ENCODE measurements at places on chromosomes 1 and 21. TPM values are rescaled to one million over a fixed set of nuclear protein-coding genes. Genes with fewer than 3 reads are reported as not detected.

GRCh38 chr1:230189341-230189740 lies 122.3 kb downstream of the GALNT2 start:
- peak overlapping the region; percentile 89 for H3K27ac ChIP-seq
- H3K4me1 ChIP-seq = peaks cover 59% of the 10 kb centered on the region
- DNase-seq = no peak
- H3K36me3 ChIP-seq = no peaks in the 10 kb centered on the region
- no peaks in the 10 kb centered on the region for H3K27me3 ChIP-seq

GRCh38 chr1:8510041-8510823 lies 192.3 kb downstream of the SLC45A1 start:
- peaks cover 5% of the 10 kb centered on the region for H3K36me3 ChIP-seq
- DNase-seq = no peak
- no peaks in the 10 kb centered on the region for H3K27me3 ChIP-seq
- H3K4me3 ChIP-seq = peak overlapping the region; percentile 16

DNA sequence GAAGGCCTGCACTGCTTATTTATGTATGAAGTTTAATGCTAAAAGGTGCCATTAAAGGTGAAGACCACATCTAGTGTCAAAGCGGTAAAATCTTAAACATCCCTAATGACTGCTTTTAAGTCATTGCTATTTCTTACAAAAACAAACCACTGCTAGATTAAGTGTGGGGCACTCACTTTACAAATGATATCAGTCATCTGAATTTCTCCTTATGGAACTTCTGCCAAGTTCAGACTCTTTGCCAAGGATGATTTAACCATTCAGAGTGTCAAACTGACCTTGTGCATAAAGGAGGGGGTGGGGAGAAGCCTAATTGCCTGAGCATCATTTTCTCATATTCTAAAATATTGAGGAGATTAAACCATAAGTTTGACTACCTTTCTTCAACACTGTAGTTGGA lies 271.5 kb downstream of the TGFB2 start:
- no peak overlapping the region for H3K4me3 ChIP-seq
- no peak overlapping the region for H3K27ac ChIP-seq
- H3K36me3 ChIP-seq = no peaks in the 10 kb centered on the region
- no peak for DNase-seq
- H3K4me1 ChIP-seq = no peaks in the 10 kb centered on the region

GRCh38 chr1:237779356-237779755 lies 111.4 kb downstream of the ZP4 start:
- H3K36me3 ChIP-seq = peaks cover 34% of the 10 kb centered on the region
- H3K4me1 ChIP-seq = peaks cover 30% of the 10 kb centered on the region
- no peaks in the 10 kb centered on the region for H3K27me3 ChIP-seq
- H3K4me3 ChIP-seq = no peak overlapping the region
- DNase-seq = no peak
- H3K27ac ChIP-seq = no peak overlapping the region

DNA sequence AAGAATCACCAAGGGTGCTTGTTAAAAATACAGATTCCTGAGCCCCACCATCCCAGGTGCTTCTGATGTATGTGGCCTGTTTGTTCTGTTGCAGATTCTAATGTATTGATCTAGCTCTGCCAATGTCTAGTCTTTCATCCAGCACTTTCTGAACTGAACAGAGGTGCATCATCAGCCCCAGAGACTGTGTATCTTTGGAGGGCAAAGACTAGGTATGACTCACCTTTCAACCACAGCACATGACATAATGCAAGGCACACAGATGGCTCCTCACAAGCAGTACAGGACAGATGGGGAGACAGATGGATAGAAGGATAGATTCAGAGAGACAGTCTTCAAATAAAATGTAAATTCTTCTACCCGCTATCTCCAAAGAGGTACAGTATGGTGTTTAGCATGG lies 32.3 kb downstream of the CD58 start:
- H3K4me1 ChIP-seq = peaks cover 25% of the 10 kb centered on the region
- no peak for DNase-seq

- no peaks in the 10 kb centered on the region for H3K36me3 ChIP-seq
- H3K27me3 ChIP-seq = no peaks in the 10 kb centered on the region
Measured at GRCh38 chr1:94070865-94071264, 50.1 kb downstream of the ABCA4 start.

GRCh38 chr21:41897700-41898099 lies 18.6 kb upstream of the PRDM15 start:
- H3K27ac ChIP-seq = no peak overlapping the region
- no peaks in the 10 kb centered on the region for H3K27me3 ChIP-seq
- no peak overlapping the region for H3K4me3 ChIP-seq

- H3K27me3 ChIP-seq = no peaks in the 10 kb centered on the region
- no peak overlapping the region for H3K27ac ChIP-seq
- no peak overlapping the region for H3K4me3 ChIP-seq
- H3K36me3 ChIP-seq = no peaks in the 10 kb centered on the region
- no peaks in the 10 kb centered on the region for H3K4me1 ChIP-seq
Measured at GRCh38 chr1:51305371-51305823, 25.0 kb downstream of the TTC39A start.

DNA sequence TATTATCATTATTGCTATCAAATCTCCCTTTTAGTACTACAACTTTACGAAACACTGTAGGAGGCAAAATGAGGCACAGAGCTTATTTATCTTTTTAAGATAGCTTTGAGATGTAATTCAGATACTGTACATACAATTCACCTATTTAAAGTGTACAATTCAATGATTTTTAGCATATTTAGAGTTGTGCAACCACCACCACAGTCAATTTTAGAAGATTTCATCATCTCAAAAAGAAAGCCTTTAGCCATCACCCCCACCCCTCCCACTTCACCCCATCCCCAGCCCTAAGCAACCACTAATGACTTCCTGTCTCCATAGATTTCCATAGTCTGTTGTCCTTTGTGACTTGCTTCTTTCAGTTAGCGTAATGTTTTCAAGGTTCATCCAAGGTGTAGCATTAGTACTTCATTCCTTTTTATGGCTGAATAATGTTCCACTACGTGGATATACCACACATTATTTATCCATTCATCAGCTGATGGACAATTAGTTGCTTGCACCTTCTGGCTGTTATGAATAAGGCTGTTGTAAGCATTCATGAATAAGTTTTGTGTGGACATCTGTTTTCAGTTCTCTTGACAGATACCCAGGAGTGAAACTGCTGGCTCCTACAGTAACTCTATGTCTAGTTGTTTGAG lies 9.4 kb upstream of the CAPN9 start:
- no peak for DNase-seq
- no peaks in the 10 kb centered on the region for H3K36me3 ChIP-seq
- no peak overlapping the region for H3K27ac ChIP-seq
- H3K4me1 ChIP-seq = no peaks in the 10 kb centered on the region
- H3K4me3 ChIP-seq = no peak overlapping the region
- H3K27me3 ChIP-seq = no peaks in the 10 kb centered on the region

- no peaks in the 10 kb centered on the region for H3K27me3 ChIP-seq
- peak overlapping the region; percentile 79 for H3K27ac ChIP-seq
- no peak overlapping the region for H3K4me3 ChIP-seq
- DNase-seq = peak; percentile 42
- H3K36me3 ChIP-seq = no peaks in the 10 kb centered on the region
Measured at GRCh38 chr1:64515427-64515826, 45.5 kb downstream of the CACHD1 start.

GRCh38 chr1:230916587-230917283 lies 48.4 kb upstream of the C1orf198 start:
- no peaks in the 10 kb centered on the region for H3K27me3 ChIP-seq
- H3K27ac ChIP-seq = no peak overlapping the region
- peaks cover 57% of the 10 kb centered on the region for H3K36me3 ChIP-seq
- H3K4me1 ChIP-seq = no peaks in the 10 kb centered on the region
- no peak overlapping the region for H3K4me3 ChIP-seq
- no peak for DNase-seq

GRCh38 chr1:10989095-10989494 lies 23.4 kb upstream of the TARDBP start:
- H3K4me3 ChIP-seq = no peak overlapping the region
- no peaks in the 10 kb centered on the region for H3K4me1 ChIP-seq
- no peak for DNase-seq
- H3K27me3 ChIP-seq = peaks cover 23% of the 10 kb centered on the region

- no peak overlapping the region for H3K27ac ChIP-seq
- H3K4me3 ChIP-seq = no peak overlapping the region
- no peak for DNase-seq
- H3K4me1 ChIP-seq = peaks cover 69% of the 10 kb centered on the region
- peaks cover 44% of the 10 kb centered on the region for H3K36me3 ChIP-seq
Measured at GRCh38 chr21:44849616-44850130, 23.8 kb downstream of the PTTG1IP start.

DNA sequence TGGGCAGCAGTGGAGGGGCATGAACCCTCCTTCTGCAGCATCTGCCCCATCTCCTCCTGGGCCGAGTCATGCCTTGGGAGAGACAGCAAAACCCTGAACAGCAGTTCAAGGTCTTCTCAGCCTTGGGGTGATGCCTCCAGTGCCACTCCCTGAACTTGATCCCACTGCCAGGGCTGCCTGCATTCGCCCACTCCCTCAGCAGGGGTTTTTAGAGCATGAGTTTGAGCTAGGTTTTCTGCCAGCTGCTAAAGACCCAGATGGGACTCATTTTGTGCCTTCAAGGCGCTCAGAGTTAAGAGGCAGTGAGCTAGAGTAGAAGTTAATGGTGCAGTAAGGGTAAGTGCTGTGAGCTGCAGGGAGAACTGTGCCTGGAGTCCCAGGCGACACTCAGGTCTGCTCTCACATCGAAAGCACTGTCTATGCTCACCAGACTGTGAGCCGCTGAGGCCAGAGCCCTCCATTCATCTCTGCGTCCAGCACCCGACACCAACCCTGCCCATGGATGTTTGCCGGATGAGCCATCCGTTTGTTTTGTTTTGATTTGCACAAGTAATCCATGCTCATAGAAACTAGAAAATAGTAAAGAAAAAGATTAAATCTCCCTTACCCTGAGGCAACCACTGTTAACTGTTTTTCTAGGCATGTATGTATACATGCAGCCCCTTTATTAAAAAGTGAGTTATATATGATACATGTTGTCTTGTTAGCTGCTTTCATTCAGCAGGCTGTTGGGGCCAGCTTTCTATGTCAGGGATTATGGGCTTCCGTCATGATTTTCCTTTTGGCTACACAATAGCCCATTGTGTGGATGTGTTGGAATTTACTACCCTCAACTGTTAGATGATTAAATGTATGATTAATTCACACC lies 67.8 kb downstream of the VPS26C start:
- peaks cover 85% of the 10 kb centered on the region for H3K36me3 ChIP-seq
- no peaks in the 10 kb centered on the region for H3K4me1 ChIP-seq
- no peak for DNase-seq
- H3K27me3 ChIP-seq = no peaks in the 10 kb centered on the region

GRCh38 chr1:7831458-7831857 lies 21.4 kb downstream of the UTS2 start:
- H3K36me3 ChIP-seq = peaks cover 75% of the 10 kb centered on the region
- peak overlapping the region; percentile 5 for H3K27ac ChIP-seq
- H3K4me1 ChIP-seq = peaks cover 7% of the 10 kb centered on the region
- no peak overlapping the region for H3K4me3 ChIP-seq
- H3K27me3 ChIP-seq = no peaks in the 10 kb centered on the region
- DNase-seq = no peak

DNA sequence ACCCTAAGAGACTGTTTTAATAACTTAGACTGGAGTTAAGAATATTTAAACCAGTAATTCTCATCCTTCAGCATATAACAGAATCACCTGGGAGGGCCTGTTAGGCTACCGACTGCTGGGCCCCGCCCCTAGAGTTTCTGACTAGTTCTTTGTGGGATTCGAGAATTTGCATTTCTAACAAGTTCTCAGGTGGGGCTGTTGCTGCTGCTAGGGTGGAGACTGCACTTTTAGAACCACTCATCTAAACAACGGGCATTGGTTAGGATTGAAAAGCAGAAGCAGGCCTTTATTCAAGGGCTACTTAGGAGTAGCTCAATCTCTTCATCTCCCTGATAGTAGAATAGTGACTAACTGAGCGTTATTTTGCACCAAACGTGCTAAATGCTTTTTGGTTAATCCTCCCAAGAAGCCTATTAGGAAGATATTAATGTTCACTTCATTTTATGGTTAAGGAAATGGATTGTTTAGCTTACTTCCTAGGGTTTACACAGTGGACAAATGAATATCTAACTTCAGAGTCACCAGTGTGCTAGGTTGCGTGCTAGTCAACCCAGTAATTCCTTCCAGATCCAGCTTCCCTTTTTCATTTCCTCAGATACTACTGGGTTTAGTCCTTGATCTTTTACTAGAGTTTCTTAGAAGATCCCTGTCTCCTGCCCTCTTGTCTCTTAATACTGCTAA lies 31.1 kb upstream of the UAP1 start:
- no peak overlapping the region for H3K4me3 ChIP-seq
- H3K4me1 ChIP-seq = peaks cover 8% of the 10 kb centered on the region
- no peak for DNase-seq
- H3K27me3 ChIP-seq = no peaks in the 10 kb centered on the region
- no peak overlapping the region for H3K27ac ChIP-seq

- no peak overlapping the region for H3K4me3 ChIP-seq
- peaks cover 55% of the 10 kb centered on the region for H3K36me3 ChIP-seq
- H3K4me1 ChIP-seq = no peaks in the 10 kb centered on the region
- H3K27ac ChIP-seq = no peak overlapping the region
- no peaks in the 10 kb centered on the region for H3K27me3 ChIP-seq
- no peak for DNase-seq
Measured at GRCh38 chr1:224266915-224267856, 62.8 kb downstream of the NVL start.

DNA sequence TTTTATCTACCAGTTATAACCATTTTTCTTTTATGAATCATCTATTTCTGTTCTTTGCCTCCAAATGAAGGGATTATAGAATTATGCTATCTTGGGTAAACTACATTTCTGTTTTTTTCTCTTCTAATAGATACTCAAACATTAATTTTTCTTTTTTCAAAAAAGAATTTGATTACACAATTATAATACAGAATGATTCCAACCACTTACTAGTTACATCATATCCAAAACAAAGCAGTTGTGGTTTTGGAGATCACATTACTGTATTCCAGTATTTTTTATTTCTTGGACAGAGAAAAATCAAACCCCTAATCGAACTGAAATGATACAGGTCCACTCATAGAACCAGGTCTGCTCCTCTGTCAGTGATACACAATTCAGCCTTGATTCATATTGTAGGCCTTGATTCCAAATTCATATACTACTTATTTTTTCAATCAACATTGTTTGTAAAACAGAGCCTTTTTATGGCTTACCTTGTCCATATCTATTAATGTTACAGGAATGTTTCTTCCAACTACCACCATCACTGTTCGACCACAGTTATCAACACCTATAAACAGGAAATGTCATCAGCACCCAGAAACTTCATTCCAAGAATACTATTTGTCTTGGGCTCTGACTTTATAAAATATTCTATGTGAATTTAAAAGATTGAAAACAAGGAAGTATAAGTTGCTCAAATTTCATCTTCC lies 43.2 kb downstream of the GDAP2 start:
- H3K27me3 ChIP-seq = no peaks in the 10 kb centered on the region
- H3K4me1 ChIP-seq = no peaks in the 10 kb centered on the region
- no peak overlapping the region for H3K4me3 ChIP-seq
- no peak for DNase-seq

NUF2 gene
- total RNA-seq = 1.0 TPM

XKR8 gene
- 4.8 TPM for total RNA-seq

DNASE2B gene
- not detected for total RNA-seq

GJA4 gene
- total RNA-seq = 27.0 TPM

PKLR gene
- total RNA-seq = not detected

RPTN gene
- total RNA-seq = not detected

IL23R gene
- total RNA-seq = not detected

GORAB gene
- 9.3 TPM for total RNA-seq

RCSD1 gene
- 42.7 TPM for total RNA-seq

PLA2G4A gene
- total RNA-seq = 2.7 TPM

ST6GALNAC5 gene
- 0.41 TPM for total RNA-seq

HRNR gene
- not detected for total RNA-seq

ERICH3 gene
- total RNA-seq = not detected

AHCTF1 gene
- 20.8 TPM for total RNA-seq

GIPC2 gene
- 2.5 TPM for total RNA-seq

CFAP57 gene
- total RNA-seq = not detected

All from left ventricle myocardium inferior (tissue), 1 donor.